ENCODE measurements at places on chromosomes 5 and 9. TPM values are rescaled to one million over a fixed set of nuclear protein-coding genes. Genes with fewer than 3 reads are reported as not detected.

KLHL3 gene
- 1.6 TPM for total RNA-seq

ADRA1B gene
- total RNA-seq, result 13.7 TPM

GARIN3 gene
- not detected for total RNA-seq

VCAN gene
- total RNA-seq, result 1.6 TPM

FSD1L gene
- 3.6 TPM for total RNA-seq

EMB gene
- total RNA-seq, result 2.2 TPM

CDH9 gene
- total RNA-seq, result not detected

ZBTB43 gene
- total RNA-seq, result 8.2 TPM

TSLP gene
- not detected for total RNA-seq

PCDHB13 gene
- 0.43 TPM for total RNA-seq

DAPK1 gene
- 428 TPM for total RNA-seq

ZMAT2 gene
- 26.1 TPM for total RNA-seq

S100Z gene
- total RNA-seq, result not detected

CDX1 gene
- total RNA-seq, result not detected

PCDHA2 gene
- total RNA-seq, result not detected

ARHGEF39 gene
- total RNA-seq, result 1.6 TPM

GAPVD1 gene
- 69.5 TPM for total RNA-seq

Data from placental epithelial cell (primary cell).